ENCODE measurements at places on chromosomes 4 and X.

DNA sequence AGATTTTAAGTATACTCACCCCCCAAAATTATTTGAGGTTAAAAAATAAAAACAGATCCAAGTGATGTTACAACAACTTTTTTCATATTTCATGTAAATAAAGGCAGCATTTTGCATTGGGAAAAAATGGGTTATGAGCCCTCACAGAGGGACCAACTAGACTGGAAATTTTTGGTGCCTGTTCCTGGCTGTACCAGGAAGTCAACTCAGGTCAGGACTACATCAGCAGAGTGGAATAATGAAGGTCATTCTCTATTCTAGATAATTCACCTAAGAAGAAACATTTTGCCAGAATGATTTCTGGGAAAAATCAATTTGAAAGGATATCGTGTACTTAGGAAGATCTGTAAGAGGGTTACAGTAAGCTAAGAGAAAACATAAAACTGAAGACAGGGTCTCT lies 66.8 kb downstream of the CORIN start:
- peak overlapping the region; percentile 12 for H3K27ac ChIP-seq
- H3K4me3 ChIP-seq = no peak overlapping the region
- H3K4me1 ChIP-seq = no peaks in the 10 kb centered on the region
- no peaks in the 10 kb centered on the region for H3K27me3 ChIP-seq
- no peak for DNase-seq

DNA sequence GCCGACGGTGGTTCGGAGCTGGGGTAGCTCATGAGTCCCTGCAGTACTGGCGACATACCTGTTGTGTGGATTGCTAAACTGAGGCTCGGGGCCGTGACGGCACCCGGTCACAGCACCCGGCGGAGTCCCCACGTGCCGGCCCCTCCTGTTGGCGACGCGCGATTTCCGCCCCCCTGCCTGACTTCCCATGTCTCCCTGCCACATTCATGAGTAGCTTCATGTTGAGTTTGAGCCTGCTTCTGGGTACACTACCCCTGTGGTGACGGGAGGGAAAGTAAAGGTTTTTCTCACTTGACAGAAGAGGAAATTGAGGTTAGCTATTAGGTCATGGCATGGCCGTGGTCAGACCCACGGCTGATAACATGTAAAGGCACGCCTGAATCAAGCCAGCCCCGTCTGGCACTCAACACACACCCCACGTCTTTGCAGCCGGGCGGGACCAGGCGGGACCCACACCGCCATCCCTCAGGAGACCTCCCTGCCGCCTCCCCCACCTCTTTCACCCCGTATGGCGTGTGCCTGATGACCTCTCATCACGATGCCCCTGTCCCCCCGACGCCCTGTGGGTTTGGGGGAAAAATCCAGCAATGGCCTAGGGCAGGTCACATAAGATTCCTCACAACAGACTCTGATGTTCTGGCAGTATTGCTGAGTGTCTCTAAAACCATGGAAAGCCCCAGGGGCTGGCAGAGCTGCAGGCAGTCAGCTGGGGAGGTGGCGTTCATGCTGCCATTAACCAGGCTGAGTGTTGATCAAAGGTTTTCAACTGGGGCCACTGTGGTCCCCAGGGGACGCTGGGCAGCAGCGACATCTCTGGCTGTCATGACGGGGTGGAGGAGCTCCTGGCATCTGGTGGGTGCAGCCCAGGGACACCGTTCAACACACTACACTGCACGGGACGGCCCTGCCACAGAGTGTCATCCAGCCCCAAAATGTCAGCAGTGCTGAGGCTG lies 29.2 kb downstream of the P2RY8 start:
- H3K4me1 ChIP-seq = no peaks in the 10 kb centered on the region
- no peaks in the 10 kb centered on the region for H3K27me3 ChIP-seq
- no peaks in the 10 kb centered on the region for H3K36me3 ChIP-seq

- no peak overlapping the region for H3K27ac ChIP-seq
- H3K36me3 ChIP-seq = no peaks in the 10 kb centered on the region
- H3K4me1 ChIP-seq = no peaks in the 10 kb centered on the region
- no peak overlapping the region for H3K4me3 ChIP-seq
Observed at GRCh38 chr4:151438154-151438553, 29.2 kb downstream of the FHIP1A start.

- H3K4me1 ChIP-seq = no peaks in the 10 kb centered on the region
- no peaks in the 10 kb centered on the region for H3K36me3 ChIP-seq
- no peak overlapping the region for H3K27ac ChIP-seq
Observed at GRCh38 chr4:129334136-129334535, 238.2 kb downstream of the C4orf33 start.

GRCh38 chr4:162836773-162837172 lies 329.9 kb downstream of the NAF1 start:
- H3K27me3 ChIP-seq = no peaks in the 10 kb centered on the region

GRCh38 chr4:129364747-129365452 lies 268.9 kb downstream of the C4orf33 start:
- no peaks in the 10 kb centered on the region for H3K4me1 ChIP-seq
- H3K4me3 ChIP-seq = no peak overlapping the region
- H3K27ac ChIP-seq = no peak overlapping the region
- no peak for DNase-seq

DNA sequence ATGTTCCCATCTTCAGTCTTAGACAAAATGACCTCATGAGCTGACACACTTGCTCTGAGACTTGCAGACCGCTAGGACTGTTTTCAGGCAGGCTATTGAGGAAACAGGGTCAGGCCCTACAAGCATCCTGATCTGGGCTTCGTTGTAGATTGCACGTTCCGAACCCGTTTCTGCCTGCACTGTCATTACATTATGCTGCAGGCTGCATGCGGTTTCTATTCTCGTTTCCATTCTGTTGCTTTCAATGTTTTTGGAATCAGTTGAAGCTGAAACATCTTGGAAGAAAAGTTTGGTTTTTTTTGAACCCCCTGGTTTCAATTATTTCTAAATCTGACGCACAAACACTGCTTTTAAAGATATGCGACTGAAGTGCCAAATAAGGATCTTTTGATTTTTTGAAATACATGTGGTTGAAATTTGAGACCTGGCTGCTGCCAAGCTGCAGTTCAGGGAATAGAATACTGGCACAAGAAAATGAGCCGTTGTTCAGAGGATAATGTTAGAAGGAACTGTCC lies 716.1 kb upstream of the INTU start:
- H3K36me3 ChIP-seq = no peaks in the 10 kb centered on the region
- DNase-seq = no peak
- no peaks in the 10 kb centered on the region for H3K27me3 ChIP-seq
- no peak overlapping the region for H3K4me3 ChIP-seq

GRCh38 chr4:24850674-24851073 lies 55.3 kb downstream of the SOD3 start:
- H3K4me1 ChIP-seq = no peaks in the 10 kb centered on the region
- no peaks in the 10 kb centered on the region for H3K36me3 ChIP-seq
- H3K27me3 ChIP-seq = no peaks in the 10 kb centered on the region

DNA sequence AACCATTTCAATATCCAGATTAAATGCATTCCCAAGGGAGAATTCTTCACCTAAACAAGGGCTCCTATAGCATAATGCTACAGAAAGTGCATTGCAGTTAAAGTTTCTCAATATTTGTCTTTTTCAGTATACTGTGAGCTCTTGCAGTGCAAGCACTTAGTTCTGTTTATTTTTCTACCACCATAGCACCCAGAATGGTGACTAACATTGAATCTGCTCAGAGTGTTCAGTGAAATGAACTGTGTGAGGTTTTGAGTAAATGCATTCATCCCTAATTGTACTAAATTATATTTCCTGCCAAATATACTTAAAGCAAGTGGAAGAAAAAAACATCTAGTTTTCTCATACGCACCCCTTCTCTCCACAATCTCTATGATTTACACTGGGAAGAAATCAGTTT lies 383.9 kb downstream of the PCDH7 start:
- no peaks in the 10 kb centered on the region for H3K4me1 ChIP-seq
- H3K27ac ChIP-seq = no peak overlapping the region

- no peaks in the 10 kb centered on the region for H3K4me1 ChIP-seq
- no peak for DNase-seq
- H3K27ac ChIP-seq = no peak overlapping the region
- H3K4me3 ChIP-seq = no peak overlapping the region
- H3K27me3 ChIP-seq = no peaks in the 10 kb centered on the region
Observed at GRCh38 chr4:29405116-29405515, 1315.1 kb upstream of the PCDH7 start.
